GM04504 (cell line): ENCODE measurements at places on chromosomes 6 and 20.

GRCh38 chr6:89033461-89033860, 47.1 kb upstream of the PNRC1 start:
- no peak for DNase-seq

GRCh38 chr20:62823688-62824475, 7.0 kb downstream of the COL9A3 start:
- no peak for DNase-seq

DNA sequence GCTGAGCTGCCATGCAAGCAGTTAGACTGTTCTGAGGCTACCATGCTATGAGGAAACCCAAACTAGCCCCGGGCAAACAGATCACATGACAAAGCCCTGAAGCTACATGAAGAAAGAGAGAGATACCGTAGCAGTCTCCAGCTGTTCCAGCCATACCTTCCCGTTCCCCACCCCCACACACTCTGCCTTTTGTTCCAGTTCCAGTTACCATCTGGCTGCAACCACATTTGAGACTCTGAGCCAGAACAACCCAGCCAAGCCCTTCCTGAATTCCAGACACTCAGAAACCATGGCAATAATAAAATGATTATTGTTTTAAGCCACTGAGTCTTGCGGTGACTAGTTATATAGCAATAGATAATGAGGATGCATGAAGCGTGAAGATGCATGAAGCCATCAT, 28.3 kb downstream of the RIN2 start:
- peak; percentile 86 for DNase-seq

- no peak for DNase-seq
Observed at GRCh38 chr6:129183681-129184301, 300.9 kb downstream of the LAMA2 start.

DNA sequence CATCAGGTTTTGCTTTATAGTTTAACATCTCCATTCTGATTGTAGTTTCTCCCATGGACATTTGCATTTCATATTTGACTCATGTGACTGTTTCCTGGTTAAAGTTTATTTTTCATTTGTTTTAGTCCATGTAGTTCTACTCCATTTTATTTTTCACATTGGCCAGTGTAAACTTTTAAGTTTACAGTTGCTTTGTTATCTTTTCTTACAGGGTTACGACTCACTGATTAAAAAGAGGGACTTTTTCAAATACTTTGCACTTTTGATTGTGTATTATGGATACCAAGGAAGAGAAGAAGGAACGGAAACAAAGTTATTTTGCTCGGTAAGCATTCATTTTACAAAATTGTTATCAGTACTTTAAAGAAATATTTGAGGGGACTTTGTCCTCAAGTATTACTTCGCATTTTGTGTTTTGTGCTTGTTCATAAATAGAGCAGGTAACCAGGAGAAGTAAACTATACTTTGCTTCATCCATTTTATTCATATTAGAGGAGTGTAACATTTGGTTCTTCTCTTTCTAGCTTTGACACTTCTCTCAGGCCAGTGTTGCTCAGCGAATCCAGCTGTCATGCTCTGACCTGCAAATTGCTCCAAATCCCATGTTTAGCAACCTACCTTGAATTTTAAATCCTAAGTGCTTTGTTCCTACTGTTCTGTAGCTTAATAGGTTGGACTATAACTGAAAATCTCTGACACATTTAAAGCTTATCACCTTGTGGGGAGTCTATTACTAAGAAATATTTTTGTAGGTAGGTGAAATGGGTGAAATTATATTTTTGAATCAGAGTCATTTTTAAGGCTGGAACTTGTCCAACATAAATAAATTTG, 24.5 kb downstream of the NCOA7 start:
- no peak for DNase-seq

DNA sequence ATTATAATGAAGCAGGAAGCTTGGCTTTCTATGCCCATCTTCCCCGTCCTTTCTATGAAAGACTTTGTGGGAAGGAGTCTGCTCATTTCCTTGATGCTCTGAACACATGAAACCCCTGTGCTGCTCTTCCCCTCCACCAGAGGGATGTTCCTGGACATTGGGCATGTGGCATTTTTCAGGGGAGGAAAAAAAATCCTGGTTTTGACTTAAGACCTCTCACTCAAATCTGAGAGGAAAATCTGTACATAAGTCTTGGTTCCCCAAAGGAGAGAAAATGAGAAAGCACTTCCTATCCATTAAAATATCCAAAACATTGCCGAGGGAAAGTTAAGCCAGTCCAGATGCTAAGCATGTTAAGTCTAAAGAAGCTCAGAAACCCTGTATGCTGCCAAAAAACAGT, 393.0 kb downstream of the PAX1 start:
- no peak for DNase-seq

DNA sequence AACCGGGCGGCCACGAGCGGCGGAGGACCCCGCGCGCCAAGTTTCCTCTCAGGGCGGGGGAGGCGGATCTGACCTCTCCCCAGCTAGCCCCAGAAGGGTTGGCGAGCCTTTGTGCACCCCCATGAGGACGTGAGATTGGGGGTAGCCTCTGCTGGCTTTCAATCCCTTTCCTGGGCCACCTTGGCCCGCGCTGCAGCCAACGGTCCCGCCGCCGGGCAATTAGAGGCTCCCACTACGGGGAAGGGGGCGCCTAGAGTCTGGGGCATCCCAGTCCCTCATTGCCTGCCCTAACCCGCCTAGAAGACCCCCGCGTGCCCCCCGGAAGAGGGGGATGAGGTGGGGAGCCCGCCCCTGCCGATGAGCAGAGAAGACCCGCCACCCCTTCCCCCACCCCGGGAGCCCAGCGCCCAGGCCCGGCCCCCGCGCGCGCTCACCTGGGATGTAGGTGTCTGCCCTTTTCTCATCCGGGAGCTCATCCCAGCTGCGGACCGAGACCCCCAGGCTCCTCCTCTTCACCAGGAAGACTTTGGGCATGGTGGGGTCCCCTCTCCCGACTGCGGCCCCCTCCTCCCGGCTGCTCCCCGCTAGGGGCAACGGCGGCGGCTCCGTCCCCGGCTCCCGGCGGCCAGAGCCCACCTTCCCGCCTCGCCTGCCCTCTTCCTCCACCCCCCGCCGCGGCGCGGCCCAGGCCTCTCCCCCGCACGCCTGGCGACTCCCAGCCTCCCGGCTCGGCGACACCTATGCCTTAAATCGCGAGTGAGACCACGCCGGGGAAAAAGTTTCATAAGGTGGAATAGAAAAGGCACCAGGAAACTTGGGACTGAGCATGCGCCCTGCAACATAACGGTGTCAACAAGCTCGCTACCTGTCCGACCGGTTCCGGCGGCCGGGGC, at the start of gene OVOL2:
Gene OVOL2, minus strand, starts transcription at position 816 of the 893 bp plus-strand sequence. Its CDS starts 282 bp downstream, at position 534.
- DNase-seq: no peak

DNA sequence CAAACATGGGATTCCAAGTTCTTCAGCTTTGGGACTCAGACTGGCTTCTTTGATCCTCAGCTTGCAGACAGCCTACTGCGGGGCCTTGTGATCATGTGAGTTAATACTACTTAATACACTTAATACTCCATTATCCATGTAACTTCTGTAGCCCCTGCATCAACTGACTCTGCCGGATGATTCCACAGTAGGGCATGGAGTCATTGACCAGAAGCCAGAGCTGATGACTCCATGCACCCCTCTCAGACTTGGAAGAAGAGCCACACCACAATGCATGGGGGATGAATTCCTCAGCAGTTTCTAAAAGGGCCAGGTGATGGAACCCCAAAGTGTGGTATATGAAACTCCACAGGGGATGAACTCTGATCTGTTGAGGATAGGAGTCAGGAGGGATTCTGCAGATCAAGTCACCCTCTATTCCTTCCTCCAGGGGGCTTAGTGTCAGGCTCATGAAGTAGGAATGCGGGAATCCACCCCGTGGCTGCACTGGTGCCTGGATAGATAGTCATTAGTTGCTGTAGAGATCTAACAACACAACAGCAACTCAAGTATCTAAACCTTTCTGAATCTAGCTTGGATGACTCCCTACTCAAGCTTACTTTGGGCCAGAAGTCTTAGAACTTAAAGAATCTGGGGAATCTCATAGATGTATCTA, 70.2 kb downstream of the GPR6 start:
- no peak for DNase-seq

DNA sequence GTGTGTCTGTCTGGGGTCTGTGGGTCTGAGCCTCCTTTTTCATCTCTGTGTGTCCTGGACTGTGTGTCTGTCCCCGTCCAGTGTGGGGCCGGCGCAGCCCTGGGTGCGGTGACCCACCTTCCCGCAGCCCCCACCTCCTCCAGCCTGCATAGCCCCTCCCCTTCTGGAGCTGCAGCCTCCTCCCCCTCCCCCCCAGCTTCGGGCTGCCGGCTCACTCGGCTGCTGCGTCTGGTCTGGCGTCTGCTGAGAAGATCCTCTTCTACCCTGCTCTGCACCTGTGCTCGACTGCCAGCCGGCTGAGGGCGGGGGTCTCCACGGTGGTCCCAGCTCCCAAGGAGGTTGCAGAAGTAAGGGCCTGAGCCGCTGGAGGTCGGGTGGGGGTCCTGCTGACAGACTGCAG, 7.6 kb upstream of the LKAAEAR1 start:
- DNase-seq: no peak
